Stromal cell of bone marrow (primary cell): ENCODE measurements at places on chromosomes 6 and 20.

DNA sequence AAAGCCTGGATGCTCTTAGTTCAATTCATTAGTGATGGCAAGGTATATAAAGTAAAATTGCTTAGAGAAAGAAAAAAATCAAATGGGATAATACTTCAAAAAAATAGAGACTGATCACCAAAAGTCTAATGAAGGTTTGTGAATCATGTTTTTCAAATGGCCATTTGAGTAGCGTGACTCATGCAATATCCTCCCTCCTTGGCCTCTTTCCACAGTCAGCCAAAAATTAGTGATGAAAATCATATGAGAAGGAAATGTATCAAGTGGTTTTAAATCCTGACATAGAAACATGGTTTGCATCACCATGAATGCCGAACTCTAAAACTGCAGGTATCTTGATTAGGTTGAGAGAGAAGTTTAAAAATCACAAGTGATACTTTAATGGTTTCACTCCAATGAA is 1.2 kb upstream of the COL19A1 start:
- peak; percentile 74 for DNase-seq

GRCh38 chr6:160188773-160189172 is 67.2 kb downstream of the SLC22A1 start:
- DNase-seq: peak; percentile 43

DNA sequence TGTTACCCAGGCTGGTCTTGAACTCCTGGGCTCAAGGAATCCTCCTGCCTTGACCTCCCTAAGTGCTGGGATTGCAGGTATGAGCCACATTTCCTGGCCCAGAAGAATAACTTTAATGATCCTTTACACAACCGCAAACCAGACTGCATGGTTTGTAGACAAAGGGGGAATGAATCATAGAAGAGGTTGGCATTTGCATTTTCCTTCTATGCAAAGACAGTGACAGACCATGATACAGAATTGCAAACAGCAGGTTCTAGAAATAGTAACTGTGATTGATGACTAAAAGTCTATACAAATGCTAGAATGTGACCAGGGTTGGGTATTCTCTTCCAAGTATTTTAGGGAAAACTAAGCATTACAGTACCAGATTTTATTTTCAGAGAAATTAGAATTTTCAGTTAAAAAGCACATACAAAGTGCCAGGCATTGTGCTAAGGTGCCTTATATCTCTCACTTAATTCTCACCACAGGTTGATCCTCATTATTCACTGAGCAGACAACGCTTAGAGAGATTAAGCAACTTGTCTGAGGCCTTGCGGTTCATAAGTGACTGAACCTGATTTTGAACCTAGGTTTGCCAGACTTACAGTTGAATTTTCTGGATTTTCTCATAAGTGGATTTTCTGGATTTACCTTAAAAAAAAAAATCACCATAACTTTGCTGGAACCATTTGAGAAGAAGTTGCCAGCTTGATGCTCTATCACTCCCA is 146.6 kb downstream of the ZFAND3 start:
- peak; percentile 21 for DNase-seq

GRCh38 chr6:46969206-46969605 is 47.5 kb upstream of the ADGRF5 start:
- no peak for DNase-seq

GRCh38 chr20:46683939-46684750 is 5.1 kb downstream of the TP53RK start:
- peak; percentile 44 for DNase-seq

DNA sequence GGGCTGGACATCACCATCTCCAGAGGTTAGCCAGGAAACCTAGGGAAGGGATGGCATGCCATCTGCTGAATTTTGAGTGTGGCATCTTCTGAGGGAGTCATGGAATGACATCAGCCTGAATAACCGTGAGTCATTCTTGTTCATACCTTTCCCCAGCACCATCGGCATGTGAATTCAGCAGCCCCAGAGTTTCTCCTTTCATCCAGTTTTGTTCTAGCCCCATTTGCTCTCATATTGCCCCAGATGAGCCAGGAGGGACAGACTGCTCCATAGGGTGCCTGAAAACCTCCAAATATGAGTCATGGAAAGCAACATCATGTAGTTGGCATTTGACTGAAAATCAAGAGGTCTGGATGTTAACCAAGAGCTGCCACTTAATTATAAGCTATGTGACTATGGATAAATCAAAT is 219.2 kb upstream of the SGK1 start:
- peak; percentile 80 for DNase-seq

GRCh38 chr20:14582855-14583254 is 245.4 kb upstream of the FLRT3 start:
- DNase-seq: peak; percentile 15

DNA sequence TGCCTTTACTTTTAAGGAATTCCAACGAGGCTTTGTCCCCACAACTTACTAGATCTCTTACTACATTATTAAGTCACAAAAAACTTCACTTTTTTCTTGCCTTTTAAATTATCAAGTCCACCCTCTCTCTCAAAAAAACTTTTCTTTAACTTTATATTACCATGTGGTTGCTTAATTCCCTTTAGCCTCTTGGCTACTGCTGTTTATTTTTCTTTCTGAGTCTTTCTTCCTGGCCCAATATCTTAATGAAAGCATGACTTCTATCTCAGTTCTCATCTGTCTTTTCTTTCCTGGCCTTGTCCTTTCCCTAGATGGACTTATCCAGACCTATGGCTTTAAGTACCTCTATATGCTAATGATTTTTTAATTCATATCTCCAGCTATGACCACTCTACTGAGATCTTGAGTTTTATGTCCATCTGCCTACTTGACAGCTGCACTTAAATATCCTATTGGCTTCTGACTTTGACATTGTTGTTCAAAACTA is 710.5 kb downstream of the RFPL4B start:
- no peak for DNase-seq

DNA sequence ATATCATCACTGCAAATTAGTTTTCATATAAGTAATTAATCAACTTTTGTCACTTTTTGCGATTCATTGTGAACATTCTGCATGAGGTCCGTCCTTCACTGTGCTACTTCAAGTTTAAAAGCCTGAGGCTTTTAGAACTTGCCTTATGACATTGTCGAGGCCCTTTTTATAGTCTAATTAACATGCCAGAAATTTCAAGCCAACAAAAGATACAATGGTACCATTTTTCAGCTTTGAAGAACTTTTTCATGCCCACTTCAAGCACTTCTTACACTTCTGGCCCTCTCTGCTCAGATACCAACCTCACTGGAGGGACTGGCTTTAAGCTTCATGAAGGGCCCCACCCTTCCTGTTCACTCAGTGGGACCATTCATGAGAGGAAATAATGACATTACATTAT is 323.1 kb downstream of the TPBG start:
- no peak for DNase-seq

- no peak for DNase-seq
These were observed 56.2 kb downstream of the GFOD1 start for GRCh38 chr6:13431059-13431656.

- DNase-seq: no peak
These were observed 831.2 kb downstream of the MAFB start for GRCh38 chr20:39857835-39858234.

- no peak for DNase-seq
These were observed 7.4 kb downstream of the FAM209B start for GRCh38 chr20:56540415-56540814.

DNA sequence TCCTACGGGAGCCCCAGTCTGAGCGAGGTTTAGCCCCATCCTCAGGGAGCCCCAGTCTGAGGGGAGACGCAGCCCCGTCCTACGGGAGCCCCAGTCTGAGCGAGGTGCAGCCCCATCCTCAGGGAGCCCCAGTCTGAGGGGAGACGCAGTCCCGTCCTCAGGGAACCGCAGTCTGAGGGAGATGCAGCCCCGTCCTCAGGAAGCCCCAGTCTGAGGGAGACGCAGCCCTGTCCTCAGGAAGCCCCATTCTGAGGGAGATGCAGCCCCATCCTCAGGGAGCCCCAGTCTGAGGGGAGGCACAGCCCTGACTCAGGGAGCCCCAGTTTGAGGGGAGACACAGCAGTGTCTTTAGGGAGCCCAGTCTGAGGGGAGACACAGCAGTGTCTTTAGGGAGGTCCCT is 27.9 kb downstream of the VEGFA start:
- no peak for DNase-seq

DNA sequence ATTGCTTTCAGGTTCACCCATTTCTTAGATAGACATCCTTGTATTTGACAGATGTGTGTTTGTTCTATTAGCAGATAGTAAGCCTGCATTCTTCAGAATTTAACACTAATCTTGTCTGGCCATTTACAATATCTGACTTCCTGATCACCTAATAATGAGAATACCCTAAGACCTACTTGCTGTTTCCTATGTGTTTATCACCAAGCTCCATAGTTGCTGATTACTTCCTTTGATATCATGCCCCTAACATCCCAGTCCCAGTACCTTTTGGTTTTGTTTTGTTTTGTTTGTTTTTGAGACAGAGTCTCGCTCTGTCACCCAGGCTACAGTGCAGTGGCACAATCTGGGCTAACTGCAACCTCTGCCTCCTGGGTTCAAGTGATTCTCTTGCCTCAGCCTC is 143.6 kb upstream of the DST start:
- DNase-seq: no peak

DNA sequence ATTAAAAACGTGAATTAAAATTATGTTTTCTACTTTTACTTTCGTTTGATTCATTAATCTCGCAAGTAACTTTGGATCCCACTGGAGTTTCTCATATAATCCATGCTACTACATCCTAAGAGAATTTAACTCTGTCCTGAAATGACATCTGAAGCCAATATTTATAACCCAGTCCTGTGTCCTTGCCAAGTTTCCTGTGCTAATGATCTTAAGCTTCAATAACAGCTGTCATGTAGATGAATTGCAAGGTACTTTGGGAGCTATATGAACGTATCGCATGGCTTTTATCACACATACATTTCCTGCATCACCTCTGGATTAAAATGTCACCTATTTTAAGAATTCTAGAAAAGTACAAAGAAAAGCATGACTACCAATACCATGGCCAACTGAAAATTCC is 833.8 kb upstream of the CITED2 start:
- DNase-seq: no peak

DNA sequence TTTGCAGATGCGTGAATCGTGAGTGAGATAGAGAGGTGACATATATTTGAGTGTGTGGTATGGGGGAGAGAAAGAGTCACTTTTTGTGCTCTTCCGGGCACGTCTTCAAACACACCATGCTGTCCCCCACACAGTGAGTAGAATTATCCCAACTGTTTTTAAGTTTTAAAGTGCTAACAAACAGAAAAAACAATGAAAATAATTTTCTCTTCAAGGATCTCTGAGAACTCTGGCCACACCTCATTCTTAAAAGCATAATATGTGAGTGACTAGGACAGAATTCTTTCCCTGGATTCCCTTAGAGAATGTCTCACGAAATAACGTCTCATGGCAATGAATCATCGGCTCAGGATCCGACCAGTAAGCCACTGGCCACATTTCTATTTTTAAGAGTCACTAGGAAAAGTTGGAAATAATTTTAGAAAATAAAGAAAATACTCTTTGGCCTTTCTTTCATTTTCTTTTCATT is 235.7 kb upstream of the ZNF217 start:
- peak; percentile 96 for DNase-seq

- no peak for DNase-seq
These were observed 1.2 kb downstream of the OGFR start for GRCh38 chr20:62805711-62806382.

DNA sequence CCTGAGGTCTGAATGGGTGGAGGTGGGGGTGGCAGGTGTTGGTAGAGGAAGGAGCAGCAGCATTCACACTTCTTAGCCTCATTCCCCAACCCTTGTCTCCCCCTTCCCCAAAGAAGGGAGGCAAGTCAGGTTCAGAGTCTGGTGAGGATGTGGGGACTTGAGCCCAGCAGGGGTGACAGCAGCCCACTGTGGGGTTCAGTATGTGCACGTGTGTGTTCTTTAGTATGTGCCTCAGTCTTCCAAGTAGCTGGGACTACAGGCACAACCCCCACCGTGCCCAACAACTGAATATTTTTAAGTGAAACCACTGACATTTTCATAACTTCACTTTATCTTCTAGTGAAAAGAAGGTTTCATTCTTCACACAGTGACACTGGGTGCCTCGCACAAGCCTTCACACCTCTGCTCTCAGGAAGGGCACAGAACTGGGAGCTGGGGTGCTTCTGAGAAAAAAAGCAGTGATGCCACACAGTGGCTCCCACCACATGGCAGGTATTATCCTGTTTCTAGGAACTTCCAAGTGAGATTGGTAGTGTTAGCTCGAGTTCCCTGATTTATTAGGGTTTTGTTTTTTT is 33.4 kb upstream of the PRELID3B start:
- no peak for DNase-seq

- no peak for DNase-seq
These were observed 367.0 kb upstream of the MARCKS start for GRCh38 chr6:113489952-113490746.

GRCh38 chr6:90368601-90369000 is 72.0 kb upstream of the BACH2 start:
- DNase-seq: peak; percentile 43

DNA sequence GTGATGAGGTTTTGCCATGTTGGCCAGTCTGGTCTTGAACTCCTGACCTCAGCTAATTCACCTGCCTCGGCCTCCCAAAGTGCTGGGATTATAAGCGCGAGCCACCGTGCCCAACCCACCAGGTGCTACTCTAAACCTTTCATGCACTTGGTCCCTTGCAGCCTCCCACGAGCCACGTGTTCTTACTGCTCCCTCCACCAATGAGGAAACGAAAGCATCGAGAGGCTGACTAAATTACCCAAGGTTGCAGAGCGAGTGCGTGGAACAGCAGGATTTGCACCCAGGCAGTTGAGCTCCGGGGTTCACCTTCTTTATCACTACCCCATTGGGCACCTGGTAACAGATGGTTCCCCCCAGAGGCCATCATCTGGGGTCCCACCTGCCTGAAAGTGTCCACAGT is 208.3 kb downstream of the LY86 start:
- DNase-seq: no peak

DNA sequence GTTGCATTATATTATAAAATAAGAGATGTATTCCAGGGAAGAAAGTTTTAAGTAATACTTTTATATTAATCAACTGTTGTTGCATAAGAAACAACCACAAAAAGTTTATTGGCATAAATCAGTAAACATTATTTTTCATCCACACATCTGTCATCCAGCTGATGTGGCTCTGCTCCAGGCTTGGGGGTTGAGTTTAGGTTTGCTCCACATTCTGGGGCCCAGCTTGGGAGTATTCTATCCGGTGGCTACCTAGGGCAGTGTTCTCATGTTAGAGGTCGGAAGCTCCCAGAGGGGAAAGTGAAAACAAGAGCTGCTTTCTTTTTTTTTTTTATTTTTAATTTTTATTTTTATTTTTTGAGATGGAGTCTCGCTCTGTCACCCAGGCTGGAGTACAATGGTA is 728.4 kb upstream of the FLRT3 start:
- no peak for DNase-seq

DNA sequence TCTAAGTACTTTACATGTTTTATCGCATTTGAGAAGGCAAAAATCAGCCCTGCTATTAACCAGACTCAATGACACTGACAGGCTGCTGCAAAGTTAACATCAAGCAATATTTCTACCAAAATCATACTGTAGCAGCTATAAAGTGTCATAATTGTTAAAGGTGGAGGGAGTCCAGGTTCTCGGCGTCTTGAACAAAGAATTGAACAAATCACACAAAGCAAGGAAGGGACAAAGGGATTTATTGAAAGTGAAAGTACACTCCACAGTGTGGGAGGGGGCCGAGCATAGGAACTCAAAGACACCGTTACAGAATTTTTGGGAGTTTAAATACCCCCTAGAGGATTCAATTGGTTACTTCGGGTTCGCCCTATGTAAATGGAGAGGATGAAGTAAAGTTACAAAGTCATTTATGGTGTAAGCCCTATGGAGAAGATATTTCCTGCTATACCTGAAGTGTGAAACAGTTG is 12.9 kb upstream of the ZNF391 start:
- no peak for DNase-seq

- DNase-seq: no peak
These were observed 98.9 kb downstream of the KIF16B start for GRCh38 chr20:16474363-16474762.
